Activated CD8-positive, alpha-beta T cell treated with anti-CD3 and anti-CD28 coated beads for 36 hours (primary cell): ENCODE measurements at places on chromosomes 6 and 20. TPM values are rescaled to one million over a fixed set of nuclear protein-coding genes. Genes with fewer than 3 reads are reported as not detected.

The NINL gene
- total RNA-seq, result 4.1 TPM

The COL11A2 gene
- total RNA-seq, result 1.3 TPM

The CGA gene
- total RNA-seq, result not detected

GRCh38 chr6:12509060-12509459 is 207.5 kb upstream of the PHACTR1 start:
- peaks cover 5% of the 10 kb centered on the region for H3K27me3 ChIP-seq
- H3K27ac ChIP-seq, result no peak overlapping the region
- no peak for DNase-seq
- no peak overlapping the region for H3K4me3 ChIP-seq
- no peaks in the 10 kb centered on the region for H3K36me3 ChIP-seq
- H3K4me1 ChIP-seq, result no peaks in the 10 kb centered on the region

DNA sequence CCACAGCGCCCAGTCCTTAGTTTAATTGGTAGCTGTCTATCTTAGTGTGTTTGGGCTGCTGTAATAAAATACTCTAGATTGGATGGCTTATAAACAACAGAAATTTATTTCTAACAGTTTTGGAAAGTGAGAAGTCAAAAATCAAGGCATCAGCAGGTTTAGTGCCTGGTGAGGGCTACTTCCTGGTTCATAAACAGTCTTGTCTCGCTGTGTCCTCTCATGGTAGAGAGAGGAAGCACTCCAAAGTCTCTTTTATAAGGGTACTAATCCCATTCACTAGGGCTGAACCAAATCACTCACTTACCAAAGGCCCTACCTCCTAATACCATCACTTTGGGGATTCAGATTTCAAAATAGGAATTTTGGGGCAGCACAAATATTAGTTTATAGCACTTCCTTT is 336.9 kb upstream of the RSPO3 start:
- H3K36me3 ChIP-seq, result no peaks in the 10 kb centered on the region
- DNase-seq, result no peak
- H3K27ac ChIP-seq, result no peak overlapping the region
- H3K4me1 ChIP-seq, result no peaks in the 10 kb centered on the region
- H3K4me3 ChIP-seq, result no peak overlapping the region
- no peaks in the 10 kb centered on the region for H3K27me3 ChIP-seq

GRCh38 chr6:88296694-88297093 is 130.5 kb upstream of the CNR1 start:
- H3K27ac ChIP-seq, result no peak overlapping the region
- H3K4me3 ChIP-seq, result no peak overlapping the region
- DNase-seq, result no peak
- H3K4me1 ChIP-seq, result no peaks in the 10 kb centered on the region
- H3K36me3 ChIP-seq, result no peaks in the 10 kb centered on the region

DNA sequence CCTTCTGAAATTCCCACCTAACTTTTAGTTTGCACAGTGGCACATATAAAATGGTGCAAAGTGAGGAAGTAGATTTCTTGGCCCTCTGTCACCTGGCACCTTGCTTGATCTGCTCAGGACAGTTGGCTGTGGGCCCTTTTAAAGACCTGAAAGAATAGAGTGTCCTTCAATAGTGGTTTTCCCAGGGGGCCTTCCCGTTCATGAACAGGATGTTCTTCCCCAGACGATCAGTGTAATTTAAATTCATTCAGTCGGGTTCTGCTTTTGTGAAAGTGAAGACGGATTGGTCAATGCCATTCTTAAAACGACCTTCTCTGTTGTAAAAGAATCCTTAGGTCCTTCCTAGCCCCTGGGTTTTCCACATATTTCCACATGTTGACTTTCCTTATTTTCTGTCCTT is 178.5 kb downstream of the SASH1 start:
- H3K4me3 ChIP-seq, result no peak overlapping the region
- no peaks in the 10 kb centered on the region for H3K36me3 ChIP-seq
- no peaks in the 10 kb centered on the region for H3K27me3 ChIP-seq
- no peak overlapping the region for H3K27ac ChIP-seq
- no peak for DNase-seq

DNA sequence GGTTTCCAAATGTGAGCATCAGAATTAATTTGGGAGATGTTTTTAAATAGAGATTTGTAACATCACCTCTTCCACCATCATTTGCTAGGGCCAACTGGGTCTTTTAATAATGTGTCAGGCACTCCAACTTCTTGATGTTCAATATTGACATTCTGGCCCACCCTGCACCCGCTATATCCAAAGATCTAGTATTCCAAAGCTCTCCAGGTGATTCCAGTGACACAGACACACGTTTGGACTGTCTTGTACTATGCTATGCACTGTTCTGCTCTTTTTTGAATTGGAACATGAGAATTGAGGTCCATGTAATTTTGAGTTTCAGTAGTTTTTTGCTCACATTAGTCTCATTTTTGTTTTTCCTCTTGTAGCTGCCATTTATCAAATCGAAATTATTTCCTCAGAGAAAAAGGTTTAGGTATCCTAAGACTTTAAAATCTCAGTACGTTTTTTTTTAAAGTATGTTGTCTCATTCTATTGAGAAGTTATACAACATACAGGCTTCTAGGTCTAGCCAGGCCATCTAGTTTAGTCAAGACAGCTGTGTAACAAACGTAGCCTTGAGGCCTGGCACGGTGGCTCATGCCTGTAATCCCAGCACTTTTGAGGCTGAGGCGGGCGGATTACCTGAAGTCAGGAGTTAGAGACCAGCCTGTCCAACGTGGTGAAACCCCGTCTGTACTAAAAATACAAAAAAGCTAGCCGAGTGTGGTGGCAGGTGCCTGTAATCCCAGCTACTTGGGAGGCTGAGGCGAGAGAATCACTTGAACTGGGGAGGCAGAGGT is 3.1 kb downstream of the BICRAL start:
- DNase-seq, result no peak
- H3K4me3 ChIP-seq, result no peak overlapping the region
- peaks cover 23% of the 10 kb centered on the region for H3K36me3 ChIP-seq
- no peaks in the 10 kb centered on the region for H3K27me3 ChIP-seq

DNA sequence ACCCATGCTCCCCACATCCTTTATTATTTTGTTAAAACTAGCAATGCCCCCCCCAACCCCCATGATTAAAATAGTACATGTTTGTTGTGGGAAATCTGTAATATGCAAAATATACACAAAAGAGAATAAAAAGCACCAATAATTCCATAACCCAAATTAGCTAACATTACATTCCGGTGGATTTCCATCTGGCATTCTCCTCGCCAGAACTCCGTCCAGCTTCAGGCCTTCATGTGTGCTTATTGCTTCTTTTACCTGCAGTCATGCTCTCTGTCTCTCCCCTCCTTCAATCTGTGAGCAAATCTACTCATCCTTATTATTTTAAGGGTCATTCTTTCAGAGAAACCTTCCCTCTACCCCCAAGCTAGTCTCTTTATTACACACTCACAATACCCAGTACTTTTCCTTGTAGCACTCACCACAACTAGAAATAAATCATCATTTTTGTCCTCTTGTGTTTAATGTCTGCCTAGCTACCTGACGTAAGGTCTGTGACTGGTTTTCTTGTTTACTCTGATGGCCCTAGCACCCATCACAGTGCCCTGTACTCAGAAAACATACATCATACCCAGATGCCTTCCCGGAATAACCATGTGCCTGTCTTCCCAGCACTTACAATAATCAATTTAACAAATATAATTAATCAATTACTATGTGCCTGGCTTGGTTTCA is 25.6 kb upstream of the IER3 start:
- H3K4me1 ChIP-seq, result peaks cover 77% of the 10 kb centered on the region
- DNase-seq, result no peak
- H3K27me3 ChIP-seq, result no peaks in the 10 kb centered on the region
- H3K36me3 ChIP-seq, result peaks cover 16% of the 10 kb centered on the region
- H3K27ac ChIP-seq, result peak overlapping the region; percentile 99
- H3K4me3 ChIP-seq, result peak overlapping the region; percentile 75

DNA sequence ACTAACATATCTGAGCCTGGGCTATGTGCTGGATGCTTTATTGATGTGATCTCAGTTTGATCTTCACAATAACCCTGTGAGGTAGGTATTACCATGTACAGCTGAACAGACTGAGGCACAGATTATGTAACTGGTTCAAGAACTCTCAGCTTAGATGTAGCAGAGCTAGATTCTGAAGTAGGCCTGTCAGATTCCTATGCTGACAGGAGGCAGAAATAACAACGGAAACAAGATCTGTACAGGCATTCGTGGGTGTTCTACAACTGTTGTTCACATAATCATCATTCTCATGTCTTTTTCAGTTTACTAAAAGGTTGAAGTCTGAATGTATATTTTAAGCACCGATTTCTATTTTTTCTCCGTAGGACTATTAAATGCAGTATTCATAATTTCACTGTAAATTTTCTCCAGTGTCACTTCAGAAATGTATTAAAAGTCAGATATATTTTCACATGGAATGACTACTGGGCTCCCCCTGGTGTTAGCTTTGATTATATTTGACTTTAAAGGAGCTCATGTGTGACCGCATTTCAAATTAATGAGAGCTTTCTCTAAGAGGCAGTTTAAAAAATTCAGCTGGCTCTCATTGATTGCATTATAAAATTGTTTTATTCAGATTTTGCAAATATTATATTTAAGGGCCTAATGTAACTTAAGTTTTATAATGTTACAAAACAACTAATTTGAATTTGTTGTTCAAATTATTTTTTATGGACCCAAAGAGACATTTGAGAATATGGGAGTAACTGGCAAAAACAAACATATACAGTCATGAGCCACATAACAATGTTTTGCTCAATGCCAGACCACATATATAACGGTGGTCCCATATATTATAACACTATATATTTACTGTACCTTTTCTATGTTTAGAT is 36.4 kb upstream of the SLC17A4 start:
- H3K4me3 ChIP-seq, result no peak overlapping the region
- peaks cover 9% of the 10 kb centered on the region for H3K27me3 ChIP-seq
- no peak overlapping the region for H3K27ac ChIP-seq

DNA sequence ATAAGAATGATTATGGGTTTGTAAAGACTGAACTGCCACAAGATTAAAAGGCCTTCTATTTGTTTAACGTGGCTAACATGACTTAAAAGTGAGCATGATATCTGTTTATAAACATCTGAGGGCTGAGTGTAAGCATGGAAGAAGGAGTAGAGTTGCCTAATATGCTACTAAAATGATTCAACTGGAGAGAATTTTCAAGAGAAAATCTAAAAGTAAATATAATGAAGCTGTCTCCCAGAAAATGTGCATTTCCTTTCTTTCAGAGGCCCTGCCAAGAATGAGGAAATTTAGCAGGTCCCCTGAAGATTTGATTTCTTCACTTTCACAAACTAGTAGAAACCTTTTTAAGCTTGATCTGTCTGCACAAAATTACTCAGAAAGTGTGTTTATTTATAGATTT is 4.2 kb upstream of the EYA4 start:
- no peak overlapping the region for H3K4me3 ChIP-seq
- no peaks in the 10 kb centered on the region for H3K36me3 ChIP-seq
- H3K4me1 ChIP-seq, result peaks cover 3% of the 10 kb centered on the region
- no peak overlapping the region for H3K27ac ChIP-seq
- H3K27me3 ChIP-seq, result peaks cover 23% of the 10 kb centered on the region
